ENCODE measurements at places on chromosomes 16 and 17.

DNA sequence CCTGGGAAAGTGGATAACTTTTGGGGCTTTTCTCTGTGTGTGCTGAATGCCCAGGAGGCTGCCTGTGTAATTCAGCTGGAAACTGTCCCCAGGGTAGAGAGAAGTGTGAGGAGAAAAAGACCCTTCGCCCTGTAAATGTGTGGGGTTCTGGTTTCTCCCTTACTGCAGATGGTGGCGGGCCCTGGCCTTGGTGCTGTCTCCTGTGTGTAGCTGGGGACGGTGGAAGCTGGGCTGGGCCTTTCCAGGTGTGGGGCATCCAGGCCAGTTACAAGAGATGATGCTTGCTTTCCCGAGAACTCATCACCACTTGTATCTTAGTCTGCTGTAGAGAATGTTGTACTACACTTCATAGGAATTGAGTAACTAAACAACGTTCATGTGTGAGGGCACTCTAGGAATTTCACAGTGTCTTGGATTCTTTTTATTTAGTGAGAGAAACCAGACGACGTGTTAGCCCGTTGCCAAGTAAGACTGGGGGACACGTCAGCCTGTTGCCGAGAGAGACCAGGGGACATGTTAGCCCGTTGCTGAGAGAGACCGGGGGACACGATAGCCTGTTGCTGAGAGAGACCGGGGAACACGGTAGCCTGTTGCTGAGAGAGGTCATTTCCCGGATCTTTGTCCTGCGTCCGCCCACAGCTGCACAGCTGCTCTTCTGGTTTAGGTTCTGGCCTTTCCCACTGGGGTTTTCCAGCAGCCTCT lies 43.1 kb downstream of the TBCD start:
- DNase-seq: peak; percentile 70

DNA sequence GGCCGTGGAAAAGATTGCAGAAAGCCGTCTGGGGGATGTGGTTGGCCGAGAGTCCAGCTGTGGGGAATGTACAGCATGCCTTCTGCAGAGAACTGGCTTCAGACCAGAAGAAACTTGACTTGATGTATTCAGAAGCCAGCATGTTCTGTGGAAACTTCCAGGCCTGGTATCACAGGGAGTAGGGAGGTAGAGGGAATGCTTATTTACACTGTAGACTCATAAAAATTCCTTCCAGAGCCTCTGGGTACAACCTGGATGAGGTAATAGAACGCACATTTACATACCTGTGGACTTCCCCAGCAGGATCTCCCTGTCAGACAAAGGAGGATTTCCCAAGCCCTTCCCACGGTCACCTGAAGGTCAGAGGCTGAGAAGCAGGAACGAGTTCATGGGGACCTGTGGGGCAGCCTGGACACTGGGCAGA lies 11.8 kb upstream of the GAS7 start:
- DNase-seq: no peak

- peak; percentile 83 for DNase-seq
These were observed 5.4 kb downstream of the PGS1 start for GRCh38 chr17:78383725-78384471.

DNA sequence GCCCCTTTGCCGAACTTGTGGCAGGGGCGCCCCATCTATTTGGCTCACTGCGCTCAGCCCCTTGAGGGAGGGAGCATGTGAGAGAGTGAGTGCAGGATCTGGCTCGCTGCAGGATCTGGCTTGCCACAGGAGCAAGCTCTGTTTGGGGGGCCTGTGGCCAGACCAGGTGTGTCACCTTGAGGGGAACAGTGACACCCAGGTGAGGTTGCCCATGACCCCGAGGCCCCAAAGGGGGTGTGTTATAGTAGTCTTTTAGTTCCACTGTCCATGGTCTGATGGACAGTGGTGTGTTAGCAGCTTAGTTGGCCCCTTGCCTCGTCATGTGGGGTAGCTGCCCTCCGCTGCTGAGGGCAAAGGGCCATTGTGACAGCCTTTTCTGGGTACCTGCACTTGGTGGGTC lies 41.6 kb downstream of the CCDC42 start:
- DNase-seq: no peak

GRCh38 chr17:42667088-42667951 lies 8.2 kb downstream of the TUBG2 start:
- peak; percentile 76 for DNase-seq

- DNase-seq: peak; percentile 67
These were observed 8.5 kb downstream of the CHTF8 start for GRCh38 chr16:69123910-69124309.

All from heart left ventricle (tissue), 16 donors.